Activated naive CD4-positive, alpha-beta T cell treated with anti-CD3 and anti-CD28 coated beads for 36 hours (primary cell): ENCODE measurements at places on chromosomes 2 and 18. TPM values are rescaled to one million over a fixed set of nuclear protein-coding genes. Genes with fewer than 3 reads are reported as not detected.

DNA sequence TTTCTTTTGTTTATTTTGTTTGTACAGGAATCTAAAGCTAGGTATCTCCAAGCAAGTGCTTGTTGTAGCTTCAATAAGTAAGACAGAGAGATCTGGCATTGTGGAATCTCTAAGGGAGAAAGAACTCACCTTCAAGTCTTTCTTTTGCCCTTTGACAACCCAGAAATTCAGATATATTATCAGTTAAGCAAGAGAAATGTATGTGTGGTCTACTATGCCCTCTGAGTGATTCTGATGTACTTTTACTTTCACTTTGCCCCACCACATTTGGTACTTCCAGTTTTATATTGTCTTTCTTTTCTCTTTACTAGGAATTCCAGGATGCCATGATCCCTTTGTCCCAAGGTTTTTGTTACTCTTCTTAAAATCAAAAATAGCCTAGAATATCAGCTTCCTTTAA lies 259.6 kb upstream of the PIK3C3 start:
- DNase-seq = no peak

- DNase-seq = peak; percentile 28
Measured at GRCh38 chr18:41906528-41907146, 48.4 kb upstream of the PIK3C3 start.

DNA sequence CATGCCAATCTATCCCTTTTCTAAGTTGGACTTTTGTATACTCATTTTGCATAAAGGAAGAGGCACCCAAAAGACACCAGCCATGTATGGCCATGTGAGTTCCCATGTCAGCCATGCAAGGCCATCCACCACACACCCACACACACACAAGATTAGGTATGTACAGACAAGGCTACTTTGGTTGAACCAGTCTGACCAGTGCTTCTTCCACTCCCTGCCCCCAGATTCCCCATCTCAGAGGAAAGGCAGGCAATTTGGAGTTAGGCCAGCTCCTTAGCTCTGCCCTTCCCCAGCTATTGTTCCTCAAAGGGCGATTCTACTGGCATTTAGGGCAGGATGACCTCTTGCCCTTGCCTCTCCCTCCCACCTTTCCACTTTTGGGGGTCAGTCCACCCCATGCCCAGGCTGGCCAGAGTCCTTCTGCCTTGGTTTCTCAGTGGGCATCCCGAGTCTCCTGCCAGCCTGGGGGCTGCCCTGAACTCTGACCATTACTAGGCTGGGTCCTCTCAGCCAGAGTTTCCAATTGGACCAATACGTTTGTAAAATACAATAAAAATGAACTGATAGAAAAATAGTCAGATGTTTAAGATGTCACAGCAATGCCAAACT lies 101.1 kb downstream of the ZBTB7C start:
- DNase-seq = no peak

DNA sequence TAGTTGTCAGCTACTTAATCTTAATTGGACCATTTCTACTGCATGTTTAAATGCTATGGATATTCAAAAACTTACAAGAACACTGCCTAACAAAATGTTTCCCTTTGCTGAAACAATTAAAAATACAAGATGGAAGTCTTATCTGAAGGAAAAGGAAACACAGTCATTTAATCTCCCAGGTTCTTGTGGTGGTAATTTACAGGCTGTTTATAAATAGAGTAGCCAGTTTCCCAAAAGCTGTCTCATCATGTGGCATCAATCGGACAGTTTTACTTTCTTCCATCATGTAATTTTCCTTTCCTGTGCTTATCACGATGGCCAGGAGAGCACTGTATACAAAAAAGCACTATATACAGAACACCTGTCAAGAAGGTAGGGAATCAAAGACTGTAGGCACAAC lies 368.1 kb downstream of the ZEB2 start:
- no peak for DNase-seq

DNA sequence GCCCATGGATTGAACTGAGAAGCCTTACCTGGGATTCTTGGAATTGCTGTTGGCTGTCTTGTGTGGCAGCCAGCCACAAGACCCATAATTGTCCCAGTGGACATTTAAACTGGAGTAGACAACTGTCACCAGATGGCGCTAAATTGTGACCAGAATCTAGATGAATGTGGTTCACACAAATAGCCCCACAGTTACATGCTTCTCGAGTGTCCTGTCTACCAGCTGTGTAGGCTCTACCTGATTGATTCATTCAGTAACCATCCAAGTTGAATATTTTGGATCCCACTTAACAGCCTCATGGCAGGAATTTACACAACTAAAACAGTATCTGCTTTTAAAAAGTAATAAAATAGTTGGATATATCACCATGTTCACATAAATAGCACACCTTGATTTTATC lies 73.2 kb downstream of the MAP4K4 start:
- peak; percentile 37 for DNase-seq

GRCh38 chr2:26536371-26537068 lies 58.6 kb upstream of the OTOF start:
- DNase-seq = peak; percentile 2

DNA sequence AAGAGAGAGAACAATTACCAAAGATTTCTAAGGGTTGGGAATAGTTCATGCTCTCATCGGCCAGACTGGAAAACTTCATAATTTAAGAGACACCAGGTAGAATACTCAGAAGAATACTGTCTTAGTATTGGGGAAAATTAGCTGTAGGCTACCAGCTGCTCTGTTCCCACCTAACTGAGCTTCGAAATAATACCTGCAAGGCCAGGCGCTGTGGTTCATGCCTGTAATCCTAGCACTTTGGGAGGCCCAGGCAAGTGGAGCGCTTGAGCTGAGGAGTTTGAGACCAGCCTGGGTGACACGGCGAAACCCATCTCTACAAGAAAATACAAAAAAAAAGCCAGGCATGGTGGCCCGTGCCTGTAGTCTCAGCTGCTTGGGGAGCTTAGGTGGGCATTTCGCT lies 35.8 kb downstream of the MAP4K3 start:
- no peak for DNase-seq

DNA sequence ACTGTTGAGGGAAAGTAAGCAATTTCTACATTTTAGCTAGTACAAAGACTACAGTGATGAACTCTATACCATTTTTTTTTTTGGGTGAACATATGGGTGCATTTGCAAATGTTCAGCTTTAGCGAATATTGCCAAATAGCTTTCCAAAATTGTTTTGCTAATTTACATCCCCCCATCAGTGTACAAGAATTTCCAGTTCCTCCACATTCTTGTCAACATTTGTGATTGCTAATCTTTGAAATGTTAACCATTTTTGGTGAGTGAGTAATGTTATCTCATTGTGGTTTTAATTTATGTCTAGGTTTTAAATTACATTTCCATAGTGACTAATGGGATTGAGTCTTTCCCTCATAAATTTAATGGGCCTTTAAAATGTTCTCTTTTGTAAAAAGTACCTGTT lies 16.4 kb upstream of the CNRIP1 start:
- no peak for DNase-seq

GRCh38 chr2:113316085-113316484 lies 37.4 kb upstream of the PAX8 start:
- DNase-seq = no peak

DNA sequence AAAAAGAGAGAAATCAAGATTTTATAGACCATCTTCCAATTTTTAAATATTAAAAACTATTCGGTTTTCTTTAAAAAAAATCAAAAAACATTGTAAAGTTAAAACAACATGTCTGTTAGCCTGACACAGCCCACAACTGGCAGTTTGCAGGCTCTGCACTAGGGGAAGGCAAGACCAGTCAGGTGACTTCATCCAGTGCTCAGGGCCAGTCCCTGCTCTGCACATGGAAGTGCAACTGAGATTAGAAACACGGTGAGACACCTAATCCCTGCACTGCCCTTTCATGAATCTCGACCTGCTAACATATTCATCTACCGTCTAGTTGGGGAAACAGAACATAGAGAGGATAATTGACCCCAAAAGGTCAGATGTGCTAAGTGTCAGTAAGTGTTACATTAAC lies 135.2 kb downstream of the BARD1 start:
- DNase-seq = no peak

DNA sequence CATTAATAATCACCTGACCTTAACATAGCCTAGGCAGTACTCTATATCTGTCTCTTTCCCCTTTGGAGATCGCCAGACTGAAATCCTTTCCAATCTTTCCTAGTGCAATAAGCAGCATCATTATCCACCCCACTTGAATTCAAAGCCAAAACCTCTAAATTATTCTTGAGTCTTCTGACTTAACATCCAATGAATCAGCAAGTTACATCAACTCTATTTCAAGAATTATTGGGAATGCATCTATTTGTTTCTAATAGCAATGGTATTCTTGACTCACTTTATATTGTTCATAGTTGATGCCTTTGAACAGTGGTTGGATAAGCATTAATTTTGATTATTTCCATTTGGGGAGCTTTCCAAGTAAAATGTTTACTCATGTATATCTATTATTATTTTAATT lies 144.8 kb downstream of the ZNF804A start:
- no peak for DNase-seq

GRCh38 chr2:109998-110397 lies 63.7 kb upstream of the FAM110C start:
- no peak for DNase-seq

GRCh38 chr2:142602418-142602989 lies 275.0 kb upstream of the KYNU start:
- DNase-seq = no peak

DNA sequence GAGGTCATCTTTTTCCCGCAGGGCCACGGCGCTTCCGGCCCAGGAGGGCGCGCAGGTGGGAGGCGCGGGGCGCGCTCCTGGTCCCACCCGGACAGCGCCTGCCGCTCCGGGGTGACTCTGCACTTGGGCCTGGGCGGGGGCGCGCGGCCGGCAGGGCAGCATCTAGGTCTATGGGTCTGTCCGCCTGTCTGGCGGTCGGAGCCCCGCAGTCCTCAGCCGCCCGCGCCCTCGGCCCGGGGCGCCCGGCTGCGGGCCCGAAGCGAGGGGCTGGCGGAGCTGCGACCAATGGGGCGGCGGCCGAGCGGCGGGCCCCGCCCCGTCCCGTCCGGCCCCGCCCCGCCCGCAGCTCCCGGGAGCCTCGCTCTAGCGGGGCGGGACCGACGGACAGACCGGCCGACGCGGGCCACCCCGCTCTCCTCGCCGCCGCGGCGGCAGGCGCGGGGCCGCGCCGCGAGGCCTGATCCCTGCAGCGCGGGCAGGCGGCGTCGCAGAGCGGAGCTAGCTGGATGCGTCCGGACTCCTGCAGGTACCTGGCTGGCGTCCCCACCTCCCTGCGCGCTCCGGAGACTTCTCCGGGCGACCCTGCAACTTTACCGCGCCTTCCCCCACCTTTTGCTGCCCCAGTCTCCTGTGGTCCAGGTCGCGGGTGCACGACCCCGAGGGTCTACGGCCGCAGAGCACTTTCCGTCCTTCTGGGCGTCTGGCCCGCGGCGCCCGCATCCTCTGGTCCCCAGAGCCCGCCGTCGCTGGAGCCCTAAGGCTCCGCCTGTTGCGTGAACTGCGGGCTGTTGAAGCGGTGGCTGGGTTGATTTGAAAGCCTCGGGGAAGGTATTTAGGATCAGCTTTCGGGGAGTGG lies at the start of gene KCNS3:
KCNS3 (plus strand) TSS at position 387 of the 856 bp plus-strand sequence. CDS start 52,342 bp downstream, outside the sequence.
- DNase-seq = no peak

- DNase-seq = no peak
Measured at GRCh38 chr2:167732326-167732725, 515.1 kb downstream of the STK39 start.

DNA sequence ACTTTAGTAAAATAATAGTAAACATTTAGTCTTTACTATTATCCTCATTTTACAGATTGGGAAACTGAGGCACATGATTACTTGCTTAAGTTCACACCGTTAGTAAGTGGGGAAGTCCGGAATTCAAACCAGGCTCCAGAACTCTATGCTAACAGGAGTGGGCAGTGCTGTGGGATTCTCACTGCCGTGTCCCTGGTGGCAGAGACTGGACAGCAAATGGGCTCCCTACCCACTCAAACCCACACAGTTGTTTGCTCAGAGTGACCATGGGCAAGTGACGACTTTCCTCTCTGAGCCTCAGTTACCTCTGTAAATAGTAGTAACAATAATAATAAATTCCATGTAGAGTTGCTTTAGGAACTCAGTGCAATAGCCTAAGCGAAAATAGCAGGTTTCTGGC lies 24.0 kb downstream of the MAIP1 start:
- DNase-seq = no peak

GRCh38 chr2:239255628-239256349 lies 145.0 kb downstream of the HDAC4 start:
- DNase-seq = no peak

DNA sequence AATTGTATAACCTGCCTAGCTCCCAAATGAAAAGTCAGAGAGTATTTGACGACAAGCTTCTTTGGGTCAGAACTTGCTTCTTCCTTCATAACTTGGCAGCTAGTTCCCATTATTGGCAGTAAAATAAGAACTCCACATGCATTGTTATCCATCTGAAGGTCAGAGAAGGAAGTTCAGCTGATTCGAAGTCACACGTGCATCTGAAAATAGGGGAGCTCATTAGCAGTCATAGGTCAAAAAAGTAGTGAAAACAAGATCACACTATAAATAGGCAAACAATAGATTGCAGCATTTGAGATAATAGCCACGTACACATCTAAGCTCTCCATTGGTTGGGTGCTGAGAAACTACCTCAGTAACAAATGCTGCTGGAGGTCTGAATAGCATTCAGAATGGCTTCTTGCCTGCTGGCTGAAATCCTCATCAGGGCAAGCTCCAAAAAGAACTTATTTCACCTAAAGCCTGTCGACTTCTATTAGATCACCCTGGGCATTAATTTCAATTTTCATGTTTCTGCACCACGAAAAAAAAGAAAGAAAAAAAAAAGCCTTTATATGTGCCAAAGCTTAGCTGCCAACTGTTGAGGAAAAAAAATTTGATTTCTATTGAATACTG lies 1492.9 kb upstream of the CELF4 start:
- no peak for DNase-seq

- peak; percentile 33 for DNase-seq
Measured at GRCh38 chr18:66495844-66496243, 108.0 kb downstream of the CDH19 start.

GRCh38 chr2:208565690-208566416 lies 159.3 kb downstream of the PTH2R start:
- DNase-seq = no peak

GRCh38 chr18:1760901-1761300 lies 810.4 kb downstream of the METTL4 start:
- DNase-seq = no peak

- no peak for DNase-seq
Measured at GRCh38 chr2:37897511-37897910, 27.6 kb upstream of the RMDN2 start.

DNA sequence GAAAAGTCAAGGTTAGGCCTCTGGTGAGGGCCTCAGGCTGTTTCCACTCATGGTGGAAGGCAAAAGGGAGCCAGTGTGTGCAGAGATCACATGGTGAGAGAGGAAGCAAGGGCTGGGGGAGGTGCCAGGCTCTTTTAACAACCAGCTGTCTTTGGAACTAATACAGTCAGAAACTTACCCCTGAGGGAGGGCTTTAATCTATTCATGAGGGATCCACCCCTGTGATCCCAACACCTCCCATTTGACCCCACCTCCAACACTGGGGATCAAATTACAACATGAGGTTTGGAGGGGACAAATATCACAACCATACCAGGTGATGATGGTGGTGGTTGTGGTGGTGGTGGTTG lies 10.9 kb downstream of the POLI start:
- no peak for DNase-seq

Gene CD207
- not detected for total RNA-seq

Gene LIMS4
- total RNA-seq = 1.6 TPM

Gene IKZF2
- total RNA-seq = 1.6 TPM

Gene SKA1
- total RNA-seq = 36.1 TPM

Gene GKN2
- total RNA-seq = not detected

Gene ZNF532
- total RNA-seq = 4.0 TPM

Gene FRZB
- total RNA-seq = not detected

Gene ZNF385B
- total RNA-seq = not detected

Gene CTAGE1
- total RNA-seq = not detected
